ENCODE measurements at places on chromosomes 4 and X. TPM values are rescaled to one million over a fixed set of nuclear protein-coding genes. Genes with fewer than 3 reads are reported as not detected.

NAAA gene
- total RNA-seq, result 44.1 TPM

AADAT gene
- total RNA-seq, result 5.9 TPM

GRCh38 chr4:85291226-85291625, 183.7 kb upstream of the ARHGAP24 start:
- no peak for DNase-seq

DNA sequence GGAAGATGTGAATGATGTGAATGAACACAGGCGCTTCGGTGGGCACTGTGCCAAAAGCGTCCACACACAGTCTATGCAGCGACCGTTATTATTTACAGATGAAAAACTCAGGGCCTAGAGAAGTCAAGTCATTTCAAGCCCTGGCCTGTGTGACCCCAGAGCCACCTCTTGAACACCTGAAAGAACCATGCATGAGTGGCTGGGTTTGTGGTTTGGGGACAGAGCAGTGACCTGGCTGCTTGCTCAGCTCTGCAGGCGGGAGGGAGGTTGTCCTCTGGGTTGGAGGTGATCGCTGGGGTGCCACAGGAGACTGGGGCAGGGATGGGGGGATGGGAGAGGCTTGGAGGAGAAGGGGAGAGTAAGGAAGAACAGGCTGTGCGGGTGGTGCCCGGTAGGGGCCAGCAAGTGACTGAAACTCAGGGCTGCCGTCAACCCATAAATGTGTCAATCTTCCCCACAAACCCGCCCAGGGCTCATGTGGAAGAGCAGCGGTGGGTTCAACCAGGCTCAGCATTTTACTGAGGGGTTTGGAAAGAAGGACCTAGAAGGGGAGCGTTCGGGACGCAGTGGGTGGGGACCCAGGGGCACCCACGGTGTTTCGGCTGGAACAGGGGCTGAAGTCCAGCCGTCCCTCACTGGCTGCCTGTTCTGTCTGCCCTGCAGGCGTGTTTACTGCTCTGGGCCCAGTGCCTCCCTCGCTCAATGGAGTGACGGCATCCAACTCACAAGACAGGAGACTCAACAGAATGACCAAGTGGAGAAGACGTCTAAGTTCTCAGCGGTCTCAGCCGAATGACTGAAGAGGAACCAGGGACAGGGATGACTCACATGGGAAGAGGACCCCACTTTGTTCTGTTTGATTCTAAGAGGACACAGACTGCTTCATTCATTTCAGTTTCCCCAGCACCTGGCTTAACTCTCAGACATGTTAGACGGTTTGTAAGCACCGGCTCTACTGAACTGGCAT, 167.8 kb downstream of the AFAP1 start:
- no peak for DNase-seq

DNA sequence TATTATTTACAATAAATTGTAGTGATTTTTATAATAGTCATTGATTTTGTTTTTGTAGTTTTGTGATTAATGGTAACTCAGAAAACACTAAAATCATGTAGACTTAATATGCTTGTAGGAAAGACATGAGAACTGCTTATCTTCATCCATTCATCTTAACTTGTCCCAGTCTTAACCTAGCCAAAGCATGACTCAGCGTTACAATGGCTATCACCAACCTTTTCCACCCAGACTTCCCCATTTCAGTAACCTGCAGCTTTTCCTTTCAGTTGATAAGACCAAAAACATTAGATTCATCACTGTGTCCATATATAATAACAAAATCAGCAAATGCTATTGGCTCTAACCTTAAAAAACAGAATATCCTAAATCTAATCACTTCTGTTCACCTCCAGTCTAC, 106.2 kb upstream of the KLF8 start:
- DNase-seq, result peak; percentile 4

Measured in renal cortical epithelial cell (primary cell).